ENCODE measurements at places on chromosomes 2 and 18. TPM values are rescaled to one million over a fixed set of nuclear protein-coding genes. Genes with fewer than 3 reads are reported as not detected.
A peak's percentile ranks its signal among the peaks of the same experiment; 100 is the strongest.

GRCh38 chr2:61705625-61706024, 148.2 kb downstream of the FAM161A start:
- DNase-seq: no peak

GRCh38 chr2:119311371-119311770, 55.3 kb downstream of the C2orf76 start:
- DNase-seq: no peak

Gene QPCT
- 37.6 TPM for total RNA-seq

Gene GPN1
- 27.2 TPM for total RNA-seq

GRCh38 chr18:59554796-59555335, 142.4 kb downstream of the CCBE1 start:
- peak; percentile 72 for DNase-seq

DNA sequence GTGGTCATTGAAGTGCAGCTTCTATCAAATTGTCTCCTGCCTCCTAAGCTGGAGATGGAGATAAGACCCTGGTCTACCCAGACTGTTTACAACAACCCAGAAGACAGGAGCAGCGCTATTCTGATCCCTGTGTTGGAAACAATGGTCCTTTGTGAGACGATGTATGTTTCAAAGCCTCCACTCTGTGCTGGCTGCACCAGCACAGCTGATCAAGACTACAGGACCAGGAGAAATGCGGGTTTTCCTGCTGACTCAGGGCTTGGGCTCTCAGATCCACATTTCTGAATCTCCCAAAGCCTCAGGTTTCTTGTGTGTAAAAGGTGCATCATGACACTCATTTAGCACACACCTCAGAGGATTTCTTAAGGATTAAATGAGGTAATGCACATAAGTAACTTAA, 92.0 kb downstream of the POU3F3 start:
- no peak for DNase-seq

- peak; percentile 85 for DNase-seq
Measured at GRCh38 chr2:200077210-200077650, 121.8 kb downstream of the MAIP1 start.

DNA sequence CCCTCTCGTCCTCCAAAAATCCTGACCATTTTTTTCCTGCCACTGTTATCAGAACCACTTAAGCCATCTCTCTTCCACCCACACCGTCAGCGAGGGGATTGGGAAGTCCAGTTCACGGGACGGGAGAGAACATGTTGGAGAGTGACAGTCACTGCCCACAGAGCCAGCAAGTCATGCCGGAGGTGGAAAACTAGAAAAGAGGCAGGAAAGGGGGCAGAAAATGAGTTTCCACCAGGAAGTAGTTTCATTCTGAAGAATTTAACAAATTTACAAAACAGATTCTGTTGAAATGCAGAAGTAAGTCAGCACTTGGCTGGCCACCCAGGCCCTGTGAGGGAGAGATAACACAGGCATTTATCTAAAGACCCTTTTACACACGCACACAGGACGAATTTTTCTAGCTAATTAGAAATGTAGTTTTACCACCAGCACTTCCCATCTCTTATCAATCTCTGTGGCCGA, 431.3 kb downstream of the TSN start:
- peak; percentile 50 for DNase-seq

DNA sequence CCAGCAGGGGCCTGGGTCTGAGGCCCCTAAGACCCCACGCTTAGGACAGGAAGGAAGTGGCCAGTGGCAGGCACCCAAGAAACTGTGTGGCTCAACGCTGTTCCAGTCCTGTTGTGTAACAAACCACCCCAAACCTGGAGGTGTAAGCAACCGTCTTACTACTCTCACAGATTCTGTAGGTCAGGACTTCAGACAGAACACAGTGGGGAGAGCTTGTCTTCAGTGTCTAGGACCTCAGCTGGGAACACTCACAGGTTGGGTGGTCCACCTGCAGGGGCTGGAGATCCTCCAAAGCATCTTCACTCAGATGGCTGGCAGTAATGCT, 123.0 kb downstream of the KLHL29 start:
- no peak for DNase-seq

DNA sequence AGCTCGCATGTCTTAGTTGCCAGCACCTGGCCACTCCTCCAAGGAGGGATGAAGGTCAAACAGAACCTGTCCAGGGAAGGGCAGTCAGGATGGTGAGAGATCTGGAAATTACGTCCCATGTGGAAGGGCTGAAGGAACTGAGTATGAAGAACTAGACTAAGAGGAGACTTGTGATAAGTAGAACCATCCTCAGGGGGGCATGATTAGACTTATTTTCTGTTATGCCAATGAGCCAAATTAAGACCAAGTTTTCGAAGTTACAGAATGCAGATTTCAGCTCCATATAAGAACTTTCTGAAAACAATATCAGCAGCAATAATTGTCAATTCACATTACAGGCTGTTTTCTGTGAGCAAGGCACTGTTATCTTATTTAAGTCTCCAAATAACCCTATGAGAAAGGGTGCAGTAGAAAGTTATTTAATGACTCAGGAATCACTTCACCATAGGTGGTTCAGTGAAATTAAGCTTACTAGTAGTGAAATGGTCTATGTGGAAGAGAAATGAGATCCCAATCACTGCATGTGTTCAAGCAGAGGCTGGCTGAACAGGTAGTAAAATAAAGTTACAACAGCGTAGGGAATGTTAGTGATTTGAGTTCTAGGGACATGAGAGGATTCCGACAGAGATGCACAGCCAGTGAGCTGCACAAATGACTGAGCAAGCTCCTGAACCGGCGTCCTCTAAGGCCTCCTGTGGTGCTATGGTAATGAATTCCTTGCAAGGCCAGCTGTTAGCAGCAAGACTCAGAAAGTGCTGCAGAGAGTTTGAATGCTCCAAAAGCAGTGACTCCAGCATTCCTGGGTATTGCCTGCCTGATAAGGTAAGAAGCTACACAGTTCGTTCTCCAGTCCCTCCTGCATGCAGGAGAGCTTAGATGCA, 4.5 kb upstream of the DYM start:
- no peak for DNase-seq

DNA sequence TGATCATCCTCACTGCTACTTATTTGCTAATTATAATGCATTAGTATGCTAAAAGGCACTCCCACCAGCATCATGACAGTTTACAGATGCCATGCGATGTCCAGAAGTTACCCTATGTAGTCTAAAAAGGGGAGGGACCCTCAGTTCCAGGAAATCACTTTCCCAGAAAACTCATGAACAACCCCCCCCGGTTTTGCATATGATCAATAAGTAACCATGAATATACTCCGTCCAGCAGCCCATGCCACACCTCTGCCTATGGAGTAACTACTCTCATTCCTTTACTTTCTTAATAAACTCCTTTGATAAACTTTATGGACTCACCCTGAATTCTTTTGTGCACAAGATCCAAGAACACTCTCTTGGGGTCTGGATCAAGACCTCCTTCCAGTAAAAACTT, 86.8 kb downstream of the MALT1 start:
- DNase-seq: no peak

- peak; percentile 97 for DNase-seq
Measured at GRCh38 chr18:22169011-22169888, at the start of gene GATA6. GATA6 (plus strand) TSS chr18:22169589; CDS start chr18:22171145, 1,556 bp downstream.

Gene NDC80
- 6.3 TPM for total RNA-seq

DNA sequence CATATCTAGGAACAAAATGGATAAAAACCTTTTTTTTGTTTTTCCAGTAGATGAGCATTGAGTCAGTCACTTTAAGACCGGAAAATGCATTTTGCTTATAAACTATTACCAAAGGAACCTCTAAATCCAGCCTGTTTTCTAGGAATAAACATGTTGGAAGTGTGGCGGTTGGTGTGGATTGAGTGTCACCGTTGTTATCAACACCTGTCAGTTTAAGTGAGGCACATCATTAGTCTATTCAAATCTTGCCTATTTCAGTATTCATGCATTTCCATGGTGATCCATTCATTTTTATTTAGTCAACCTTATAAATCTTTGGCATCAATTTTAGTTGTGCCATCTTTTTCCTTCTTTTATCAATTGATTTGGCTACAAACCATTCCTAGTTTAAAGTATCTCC, 3.3 kb downstream of the KLHL29 start:
- DNase-seq: no peak

Gene ANKRD30BL
- 1.7 TPM for total RNA-seq

- no peak for DNase-seq
Measured at GRCh38 chr2:101688261-101688660, 9.2 kb upstream of the MAP4K4 start.

DNA sequence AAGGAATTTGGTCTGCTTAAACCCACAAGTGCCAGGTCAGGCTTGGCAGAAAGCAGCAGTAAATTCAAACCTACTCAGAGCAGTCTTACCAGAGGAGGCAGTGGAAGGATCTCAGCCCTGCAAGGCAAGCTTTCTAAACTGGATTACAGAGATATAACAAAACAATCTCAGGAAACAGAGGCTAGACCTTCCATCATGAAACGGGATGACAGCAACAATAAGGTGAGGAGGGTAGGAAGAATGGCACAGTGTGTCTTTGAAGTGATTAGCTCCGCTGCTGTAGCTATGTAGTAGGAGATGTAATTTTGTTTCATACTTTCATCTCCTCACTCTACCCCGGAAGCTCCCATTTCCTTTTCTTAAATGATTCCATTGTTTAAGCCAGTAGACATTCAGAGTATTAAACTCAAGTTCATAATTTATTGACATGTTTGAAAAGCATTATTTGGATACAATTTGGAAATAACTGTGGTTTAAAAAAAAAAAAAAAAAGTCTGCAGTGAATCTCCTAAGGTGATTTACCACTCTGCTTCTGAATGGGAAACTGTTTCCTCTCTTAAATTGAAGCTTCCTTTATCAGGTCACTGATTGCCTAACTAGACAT, 29.4 kb upstream of the DYSF start:
- DNase-seq: no peak

Gene SPATS2L
- 120 TPM for total RNA-seq

- DNase-seq: no peak
Measured at GRCh38 chr18:59983506-59983905, 83.7 kb downstream of the PMAIP1 start.

Gene ST8SIA5
- 3.6 TPM for total RNA-seq

- DNase-seq: no peak
Measured at GRCh38 chr2:27591745-27592144, 8.9 kb downstream of the ZNF512 start.

- no peak for DNase-seq
Measured at GRCh38 chr2:65030476-65031332, 25.5 kb upstream of the CEP68 start.

GRCh38 chr2:170711774-170712652, 3.1 kb upstream of the SP5 start:
- DNase-seq: no peak

- no peak for DNase-seq
Measured at GRCh38 chr2:216661639-216662375, 28.6 kb downstream of the IGFBP2 start.

GRCh38 chr2:9030841-9031240, 27.4 kb upstream of the MBOAT2 start:
- DNase-seq: no peak

DNA sequence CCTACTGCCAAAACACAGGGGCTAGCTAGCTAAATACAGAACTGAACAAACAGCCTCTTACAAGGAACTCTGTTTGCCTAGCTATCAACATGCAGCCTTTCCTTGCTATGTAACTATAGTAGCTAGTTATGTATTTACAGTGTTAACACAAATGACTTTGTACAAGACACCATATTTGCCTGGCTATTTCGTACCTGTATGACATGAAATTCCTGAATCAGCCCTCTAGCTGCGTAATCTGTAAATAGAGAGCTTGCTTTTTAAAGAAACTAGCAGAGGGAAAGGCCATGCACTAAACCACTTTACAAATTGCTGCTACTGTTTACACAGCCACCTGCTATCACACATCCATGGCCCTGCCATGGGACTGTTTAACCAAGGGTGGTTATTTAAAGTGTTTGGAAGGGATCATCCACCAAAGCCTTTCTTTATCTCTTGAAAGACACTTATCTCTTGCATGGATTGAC, 248.7 kb downstream of the TFCP2L1 start:
- no peak for DNase-seq

Gene TMEM169
- total RNA-seq: 0.48 TPM

Gene SCN2A
- 10.1 TPM for total RNA-seq

DNA sequence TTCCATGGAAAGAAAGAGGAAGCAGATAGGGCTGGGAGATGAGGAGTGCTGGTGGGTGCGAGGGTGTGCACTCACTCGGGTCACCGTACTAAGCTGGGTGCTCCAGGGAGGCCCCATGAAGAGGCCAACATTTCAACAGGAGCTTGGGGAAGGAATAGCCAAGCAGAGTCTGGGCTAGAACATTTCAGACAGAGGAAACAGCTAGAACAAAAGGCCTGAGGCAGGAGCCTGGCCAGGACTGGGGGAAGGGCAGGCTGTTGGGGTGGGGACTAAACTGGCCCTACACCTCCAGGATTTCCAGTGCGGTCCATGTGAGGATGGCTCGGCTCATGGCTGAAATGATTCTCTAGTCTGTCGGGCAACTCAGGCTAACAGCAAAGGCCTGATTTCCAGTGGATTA, 90.8 kb downstream of the ZFP36L2 start:
- DNase-seq: no peak

DNA sequence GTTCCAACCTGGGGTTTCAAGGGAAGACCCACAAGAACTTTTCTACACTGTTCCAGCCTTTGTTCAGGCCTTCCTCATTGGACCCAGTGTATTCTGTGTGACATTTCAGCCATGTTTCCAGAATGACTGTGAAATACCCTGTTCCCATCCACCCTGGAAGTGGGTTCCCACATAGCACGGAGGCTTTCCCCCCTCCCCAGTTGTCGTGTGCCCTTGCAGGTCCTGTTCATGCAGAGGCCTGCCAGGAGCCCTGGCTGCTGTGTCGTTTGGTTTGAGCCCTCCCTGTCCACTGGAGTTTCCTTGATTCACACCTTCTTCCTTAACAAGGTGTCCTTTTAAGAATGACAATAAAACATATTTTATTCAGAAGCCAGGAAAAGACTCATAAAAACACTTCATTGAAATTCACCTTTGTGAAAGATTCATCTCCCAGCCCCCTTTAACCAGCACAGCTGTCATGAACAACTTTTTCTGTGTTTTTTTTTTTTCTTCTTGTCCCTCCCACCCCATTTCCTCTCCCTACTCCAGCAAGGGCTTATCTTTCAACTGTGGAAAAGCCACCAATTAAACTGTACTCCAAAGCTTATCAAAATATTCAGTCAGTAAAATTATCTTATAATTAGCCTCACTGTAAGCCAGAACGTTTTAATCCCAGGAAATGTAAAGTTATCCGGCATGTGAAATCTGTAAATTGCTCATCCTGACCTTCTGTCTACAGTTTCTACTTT, 106.4 kb downstream of the ACOXL start:
- DNase-seq: no peak

DNA sequence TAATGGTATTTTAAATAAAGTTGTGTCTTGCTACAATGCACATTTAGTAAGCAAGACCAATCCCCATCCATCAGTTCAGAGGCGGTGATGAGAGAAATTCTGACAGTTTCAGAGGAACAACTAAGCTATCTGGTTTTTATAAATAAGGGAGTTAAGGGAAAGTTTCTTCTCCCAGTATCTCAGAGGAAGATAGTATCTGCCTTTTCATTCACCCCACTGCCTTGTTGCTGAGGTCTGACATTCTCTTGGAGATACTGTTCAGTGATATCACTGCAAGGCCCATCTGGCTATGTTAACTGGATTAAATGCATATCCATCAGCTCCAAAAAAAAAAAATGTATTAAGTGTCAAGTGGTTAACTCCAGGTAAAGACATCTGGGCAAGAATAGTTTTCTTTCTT, 47.9 kb downstream of the RBMS1 start:
- DNase-seq: peak; percentile 49

Gene REG3A
- total RNA-seq: 3.6 TPM
